Chondrocyte (in vitro differentiated cells): ENCODE measurements at places on chromosomes 7 and 10. TPM values are rescaled to one million over a fixed set of nuclear protein-coding genes. Genes with fewer than 3 reads are reported as not detected.

TAX1BP1 gene
- 86.5 to 91.3 TPM (median 90.6 TPM) in 3 replicates for total RNA-seq

KLF14 gene
- total RNA-seq, result 0.10 TPM in 1 of 3 replicates, not detected in the others

TEX47 gene
- total RNA-seq, result not detected in 3 replicates

IFIT2 gene
- 3.0 to 3.8 TPM (median 3.3 TPM) in 3 replicates for total RNA-seq

MYOZ1 gene
- 4.2 to 18.4 TPM (median 5.2 TPM) in 3 replicates for total RNA-seq

SLC29A3 gene
- total RNA-seq, result 2.4 to 3.8 TPM (median 2.7 TPM) in 3 replicates

CACUL1 gene
- 32.1 to 36.5 TPM (median 32.5 TPM) in 3 replicates for total RNA-seq

RNF32 gene
- 0.52 to 1.9 TPM (median 1.2 TPM) in 3 replicates for total RNA-seq

CLEC2L gene
- total RNA-seq, result not detected in 3 replicates

TRPV5 gene
- not detected in 3 replicates for total RNA-seq

- H3K4me3 ChIP-seq, result no peak overlapping the region
- H3K27ac ChIP-seq, result no peak overlapping the region
- peaks cover 9% of the 10 kb centered on the region for H3K27me3 ChIP-seq
- H3K4me1 ChIP-seq, result no peaks in the 10 kb centered on the region
- no peaks in the 10 kb centered on the region for H3K36me3 ChIP-seq
- DNase-seq, result no peak
Measured at GRCh38 chr10:123848564-123849457, 42.8 kb downstream of the CPXM2 start.

DNA sequence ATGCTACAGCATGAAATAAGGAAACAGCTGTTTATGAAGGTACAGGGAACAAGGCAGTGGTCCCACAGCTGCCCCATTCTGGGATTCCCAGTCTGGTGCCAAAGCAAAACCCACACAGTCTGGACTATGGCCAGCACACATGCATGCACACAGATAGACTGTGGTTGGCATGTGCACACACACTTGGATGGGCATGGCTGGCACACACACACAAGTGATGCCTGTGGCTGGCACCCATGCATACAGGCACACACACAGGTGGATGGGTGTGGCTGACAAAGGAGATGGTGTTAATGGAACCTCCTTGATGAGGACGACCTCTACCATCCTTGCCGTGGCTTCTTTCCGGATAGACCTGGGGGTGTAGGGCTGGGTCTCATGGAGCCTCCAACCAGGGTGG lies 114.0 kb upstream of the LYZL2 start:
- no peak overlapping the region for H3K27ac ChIP-seq
- H3K4me3 ChIP-seq, result no peak overlapping the region
- DNase-seq, result no peak
- H3K4me1 ChIP-seq, result peaks cover 3% of the 10 kb centered on the region

- no peak overlapping the region for H3K27ac ChIP-seq
- H3K36me3 ChIP-seq, result no peaks in the 10 kb centered on the region
- peaks cover 2% of the 10 kb centered on the region for H3K4me1 ChIP-seq
- no peak overlapping the region for H3K4me3 ChIP-seq
- DNase-seq, result no peak
Measured at GRCh38 chr10:101208543-101208942, 20.7 kb downstream of the LBX1 start.

GRCh38 chr7:24991353-24991752 lies 11.4 kb upstream of the OSBPL3 start:
- no peak overlapping the region for H3K4me3 ChIP-seq
- no peak overlapping the region for H3K27ac ChIP-seq
- peaks cover 38% of the 10 kb centered on the region for H3K27me3 ChIP-seq
- no peaks in the 10 kb centered on the region for H3K4me1 ChIP-seq

GRCh38 chr10:120335553-120335952 lies 121.5 kb upstream of the PLPP4 start:
- H3K4me1 ChIP-seq, result no peaks in the 10 kb centered on the region
- no peaks in the 10 kb centered on the region for H3K36me3 ChIP-seq
- H3K4me3 ChIP-seq, result no peak overlapping the region
- H3K27ac ChIP-seq, result no peak overlapping the region

GRCh38 chr7:156759143-156759542 lies 118.6 kb downstream of the RNF32 start:
- H3K4me3 ChIP-seq, result no peak overlapping the region
- no peak for DNase-seq
- peaks cover 2% of the 10 kb centered on the region for H3K4me1 ChIP-seq
- H3K27me3 ChIP-seq, result no peaks in the 10 kb centered on the region
- no peak overlapping the region for H3K27ac ChIP-seq

DNA sequence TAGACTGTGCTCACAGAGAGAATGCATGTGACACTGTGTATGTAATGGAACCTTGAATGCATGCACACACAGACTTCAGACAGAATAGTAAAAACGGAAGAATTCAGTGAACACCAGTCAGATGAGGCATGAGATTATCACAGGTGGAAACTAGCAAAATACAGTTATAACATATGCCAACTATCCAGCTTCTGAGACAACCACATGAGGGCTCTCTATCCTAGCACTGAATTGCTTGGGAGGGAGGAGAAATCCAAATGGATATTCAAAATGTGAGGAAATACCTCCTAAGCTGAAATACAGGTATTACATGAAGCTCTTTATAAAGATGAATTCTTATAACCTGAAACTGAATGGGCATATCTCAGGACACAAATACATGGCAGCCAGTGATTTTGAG lies 30.6 kb downstream of the GARS1 start:
- no peak overlapping the region for H3K4me3 ChIP-seq
- no peaks in the 10 kb centered on the region for H3K27me3 ChIP-seq
- no peak for DNase-seq
- H3K27ac ChIP-seq, result peak overlapping the region; percentile 57
- H3K36me3 ChIP-seq, result peaks cover 56% of the 10 kb centered on the region

DNA sequence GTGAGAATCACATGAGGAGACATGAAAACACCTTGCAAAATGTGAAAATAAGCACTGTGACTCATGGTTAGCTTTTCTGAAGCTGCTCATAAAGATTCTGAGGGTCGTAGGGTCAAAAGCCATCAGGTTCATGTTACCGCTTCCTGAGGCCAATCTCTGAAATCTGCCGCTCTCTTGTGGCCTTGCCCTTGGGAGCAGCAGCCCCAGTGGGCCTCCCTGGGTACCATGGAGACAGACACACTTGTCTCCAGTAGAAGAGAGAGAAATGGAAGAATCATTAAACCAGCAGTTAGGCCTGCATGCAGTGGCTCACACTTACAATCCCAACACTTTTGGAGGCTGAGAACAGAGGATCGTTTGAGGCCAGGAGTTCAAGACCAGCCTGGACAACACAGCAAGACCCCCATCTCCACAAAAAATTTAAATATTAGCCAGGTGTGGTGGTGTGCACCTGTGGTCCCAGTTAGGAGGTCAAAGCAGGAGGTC lies 42.8 kb downstream of the NIPSNAP2 start:
- no peaks in the 10 kb centered on the region for H3K4me1 ChIP-seq
- peaks cover 11% of the 10 kb centered on the region for H3K36me3 ChIP-seq
- no peaks in the 10 kb centered on the region for H3K27me3 ChIP-seq
- DNase-seq, result no peak
- no peak overlapping the region for H3K27ac ChIP-seq

DNA sequence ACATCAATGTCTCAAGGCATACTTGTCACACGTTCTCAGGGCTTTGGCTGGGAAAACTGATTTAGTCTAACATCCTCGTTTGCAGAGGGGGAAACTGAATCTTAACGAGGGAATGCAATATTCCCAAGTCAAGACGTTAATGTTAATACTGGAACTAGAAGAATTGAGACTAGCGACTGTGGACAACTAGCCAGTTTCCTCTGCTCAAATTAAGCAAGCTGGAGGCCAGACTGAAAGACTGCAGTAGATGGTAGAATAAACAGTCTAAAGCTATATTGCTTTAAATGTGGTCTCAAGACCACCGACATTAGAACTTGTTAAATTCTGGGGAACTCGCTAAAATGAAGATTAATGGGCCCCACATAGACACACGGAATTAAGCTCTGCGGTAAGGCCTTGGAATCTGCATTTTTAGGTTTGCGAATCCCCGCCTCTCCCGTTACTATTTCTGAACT lies 639 bp upstream of the TFAM start:
- no peaks in the 10 kb centered on the region for H3K27me3 ChIP-seq
- no peak for DNase-seq
- H3K4me3 ChIP-seq, result peak overlapping the region; percentile 98
- peaks cover 2% of the 10 kb centered on the region for H3K36me3 ChIP-seq
- H3K27ac ChIP-seq, result peak overlapping the region; percentile 98

GRCh38 chr10:84158061-84158460 lies 15.5 kb upstream of the GPR15LG start:
- no peak overlapping the region for H3K27ac ChIP-seq
- no peak overlapping the region for H3K4me3 ChIP-seq
- H3K27me3 ChIP-seq, result peaks cover 9% of the 10 kb centered on the region
- DNase-seq, result no peak

DNA sequence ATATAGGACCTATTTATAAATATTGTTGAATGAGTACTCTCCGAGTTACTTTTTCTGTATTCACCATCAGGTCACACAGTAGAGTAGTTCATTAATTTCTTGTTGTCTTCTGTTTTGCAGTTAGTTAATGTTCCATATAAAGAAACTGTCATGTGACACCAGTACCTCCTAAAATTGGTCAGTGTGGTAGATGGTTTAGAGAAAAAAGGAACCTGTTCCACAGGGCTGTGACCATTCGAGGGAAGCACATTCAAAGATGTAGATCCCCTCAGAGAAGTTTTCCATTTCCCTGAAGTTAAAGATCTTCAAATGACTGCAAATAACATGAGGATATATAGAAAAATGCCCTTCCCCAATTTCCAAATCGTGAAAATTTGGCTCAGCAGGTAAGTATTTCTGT lies 45.7 kb downstream of the PRPF18 start:
- H3K4me1 ChIP-seq, result peaks cover 9% of the 10 kb centered on the region
- H3K27me3 ChIP-seq, result no peaks in the 10 kb centered on the region
- no peak overlapping the region for H3K4me3 ChIP-seq
- H3K27ac ChIP-seq, result no peak overlapping the region

GRCh38 chr10:36943544-36943943 lies 181.9 kb upstream of the ANKRD30A start:
- no peak overlapping the region for H3K27ac ChIP-seq
- peaks cover 3% of the 10 kb centered on the region for H3K27me3 ChIP-seq
- no peak overlapping the region for H3K4me3 ChIP-seq
- no peaks in the 10 kb centered on the region for H3K36me3 ChIP-seq
- no peak for DNase-seq
- no peaks in the 10 kb centered on the region for H3K4me1 ChIP-seq

DNA sequence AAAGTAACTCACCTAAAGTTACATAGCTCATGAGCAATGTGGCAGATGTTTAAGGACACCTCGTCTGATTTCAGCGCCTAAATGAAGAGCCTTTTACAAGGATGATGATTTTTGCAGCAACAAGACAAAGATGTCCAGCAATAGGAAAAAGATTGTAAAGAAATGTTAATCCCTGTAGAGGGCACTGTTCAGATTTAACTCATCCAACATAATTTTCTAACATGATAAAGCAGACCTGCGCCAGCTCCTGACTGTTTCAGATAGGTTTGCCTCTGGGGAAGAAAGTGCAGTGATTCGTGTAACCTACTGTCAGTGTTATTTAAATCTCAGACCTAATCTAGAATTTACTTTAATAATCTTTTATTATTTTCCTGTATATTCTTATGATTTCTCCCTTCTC lies 595.2 kb downstream of the AUTS2 start:
- no peak for DNase-seq
- H3K36me3 ChIP-seq, result peaks cover 2% of the 10 kb centered on the region
- H3K4me3 ChIP-seq, result no peak overlapping the region
- H3K27me3 ChIP-seq, result no peaks in the 10 kb centered on the region

GRCh38 chr10:71264345-71265200 lies 52.2 kb downstream of the UNC5B start:
- H3K4me3 ChIP-seq, result no peak overlapping the region
- no peak for DNase-seq
- H3K27me3 ChIP-seq, result no peaks in the 10 kb centered on the region
- no peaks in the 10 kb centered on the region for H3K36me3 ChIP-seq
- H3K27ac ChIP-seq, result peak overlapping the region; percentile 81

DNA sequence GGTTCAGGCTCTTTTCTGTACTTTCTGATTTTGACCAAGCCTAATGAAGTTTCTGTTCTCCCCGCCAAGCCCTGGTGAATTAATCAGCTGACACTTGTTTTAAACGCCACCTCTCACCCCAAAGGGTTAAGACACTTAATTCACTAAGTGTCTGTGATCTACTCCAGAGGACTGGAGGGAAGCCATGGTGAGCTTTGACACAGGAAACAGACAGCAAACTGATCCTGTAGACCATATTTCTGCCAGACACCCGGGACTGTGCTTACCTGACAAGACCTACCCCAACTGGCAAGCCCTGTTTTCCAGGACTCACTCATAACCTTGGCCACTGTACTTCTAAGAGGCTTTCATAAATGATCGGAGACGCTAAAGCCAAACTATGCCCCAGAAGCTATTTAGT lies 126.0 kb downstream of the STRA8 start:
- no peak overlapping the region for H3K27ac ChIP-seq
- H3K36me3 ChIP-seq, result peaks cover 21% of the 10 kb centered on the region
- DNase-seq, result no peak
- H3K27me3 ChIP-seq, result no peaks in the 10 kb centered on the region
- no peaks in the 10 kb centered on the region for H3K4me1 ChIP-seq
- no peak overlapping the region for H3K4me3 ChIP-seq

GRCh38 chr10:31754803-31755624 lies 173.6 kb downstream of the ARHGAP12 start:
- H3K4me1 ChIP-seq, result peaks cover 59% of the 10 kb centered on the region
- no peaks in the 10 kb centered on the region for H3K27me3 ChIP-seq
- H3K36me3 ChIP-seq, result no peaks in the 10 kb centered on the region
- no peak overlapping the region for H3K4me3 ChIP-seq

DNA sequence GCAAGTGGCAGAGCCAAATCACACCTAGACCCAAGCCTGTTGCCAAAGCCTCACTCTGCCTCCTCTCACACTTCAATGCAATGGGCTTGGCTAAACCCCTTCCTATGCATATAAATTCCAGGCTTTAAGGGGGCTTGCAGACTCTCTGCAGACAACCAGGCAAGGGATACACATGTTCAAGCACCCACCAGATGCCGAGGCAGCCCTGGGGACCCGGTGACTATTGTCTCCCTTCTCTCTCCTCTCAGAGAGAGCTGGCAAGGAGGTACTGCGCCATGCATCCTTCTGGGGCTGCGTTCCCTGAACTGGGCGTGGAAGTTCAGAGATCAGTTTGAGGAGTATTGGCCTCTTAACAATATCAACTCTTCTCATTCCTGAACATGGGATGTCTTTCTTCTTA lies 131.2 kb downstream of the ARHGAP22 start:
- no peak for DNase-seq
- no peak overlapping the region for H3K4me3 ChIP-seq
- H3K4me1 ChIP-seq, result no peaks in the 10 kb centered on the region
- H3K27ac ChIP-seq, result no peak overlapping the region
- no peaks in the 10 kb centered on the region for H3K36me3 ChIP-seq

GRCh38 chr7:124688991-124689390 lies 76.6 kb downstream of the GPR37 start:
- H3K4me1 ChIP-seq, result peaks cover 5% of the 10 kb centered on the region
- no peaks in the 10 kb centered on the region for H3K27me3 ChIP-seq
- no peak overlapping the region for H3K27ac ChIP-seq
- H3K4me3 ChIP-seq, result no peak overlapping the region
